ENCODE measurements at places on chromosomes 2 and 18.

GRCh38 chr2:239751679-239752355 is 273.3 kb downstream of the NDUFA10 start:
- DNase-seq, result no peak

GRCh38 chr2:14760169-14760568 is 127.7 kb downstream of the LRATD1 start:
- no peak for DNase-seq

DNA sequence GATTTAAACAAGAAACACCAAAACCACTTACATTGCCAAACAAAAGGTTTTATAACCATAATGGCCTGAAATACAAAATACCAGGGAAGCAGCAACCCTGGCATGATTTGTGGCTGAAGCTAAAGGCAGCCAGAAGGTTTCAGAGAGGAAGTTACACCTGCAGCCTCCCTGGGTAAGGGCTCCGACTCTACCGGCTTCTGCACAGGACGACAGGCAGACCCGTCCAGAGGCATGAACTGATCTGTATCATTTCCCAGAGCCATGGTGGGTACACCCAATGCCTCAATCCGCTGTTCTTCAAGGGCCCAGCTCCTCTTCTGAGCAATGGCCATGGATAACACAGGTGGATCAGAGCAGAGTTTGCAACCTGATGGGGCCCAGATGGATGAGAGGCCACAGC is 71.6 kb downstream of the PXDN start:
- DNase-seq, result no peak

GRCh38 chr18:55732227-55733106 is 144.5 kb upstream of the TCF4 start:
- DNase-seq, result no peak

- no peak for DNase-seq
These were observed 515.2 kb downstream of the ZEB2 start for GRCh38 chr2:144004742-144005141.

GRCh38 chr2:231361701-231362554 is 33.6 kb upstream of the B3GNT7 start:
- DNase-seq, result no peak

DNA sequence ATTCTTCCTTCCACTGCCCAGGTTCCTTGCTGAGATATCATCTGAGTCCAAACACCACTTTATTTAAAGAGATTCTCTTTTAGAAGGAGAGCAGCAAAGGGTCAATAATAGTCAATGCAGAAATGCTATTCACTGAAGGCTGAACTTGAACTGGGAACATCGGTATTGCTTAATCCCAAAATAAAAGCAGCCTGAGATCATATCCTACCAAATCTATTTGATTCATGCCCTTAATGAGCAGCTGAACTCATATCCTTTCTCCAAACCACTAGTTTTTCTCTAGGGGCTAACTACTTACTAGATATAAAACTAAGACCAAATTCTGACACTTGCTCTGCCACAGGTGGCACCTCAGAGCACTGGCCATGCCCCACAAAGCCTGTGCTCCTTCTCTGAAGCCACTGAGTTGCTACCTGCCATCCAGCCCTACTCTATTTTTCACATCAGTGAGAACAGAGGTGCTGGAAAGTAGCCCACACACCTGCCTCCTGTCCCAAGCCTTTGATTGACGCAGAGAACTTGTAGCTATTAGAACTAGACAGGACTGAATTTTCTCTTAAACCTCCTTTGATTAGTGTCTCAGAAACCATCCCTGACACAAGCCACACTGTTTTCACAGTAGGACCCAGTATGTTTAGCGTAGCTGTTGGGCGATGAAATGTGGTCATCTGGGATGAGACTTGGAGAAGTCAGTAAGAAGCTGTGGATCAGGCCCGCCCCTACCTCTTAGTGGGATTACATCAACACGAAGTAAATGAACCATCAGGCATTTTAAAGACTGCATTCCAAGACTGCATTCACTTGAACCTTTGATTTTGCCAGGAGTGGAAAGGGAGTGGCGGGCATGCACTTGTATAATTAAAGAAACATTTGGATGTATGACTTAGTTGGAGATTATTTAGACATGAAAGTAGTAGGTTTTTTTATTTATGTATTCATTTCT is 124.3 kb downstream of the RBMS1 start:
- DNase-seq, result peak; percentile 81

- DNase-seq, result no peak
These were observed 48.0 kb downstream of the NAT8 start for GRCh38 chr2:73594251-73594650.

DNA sequence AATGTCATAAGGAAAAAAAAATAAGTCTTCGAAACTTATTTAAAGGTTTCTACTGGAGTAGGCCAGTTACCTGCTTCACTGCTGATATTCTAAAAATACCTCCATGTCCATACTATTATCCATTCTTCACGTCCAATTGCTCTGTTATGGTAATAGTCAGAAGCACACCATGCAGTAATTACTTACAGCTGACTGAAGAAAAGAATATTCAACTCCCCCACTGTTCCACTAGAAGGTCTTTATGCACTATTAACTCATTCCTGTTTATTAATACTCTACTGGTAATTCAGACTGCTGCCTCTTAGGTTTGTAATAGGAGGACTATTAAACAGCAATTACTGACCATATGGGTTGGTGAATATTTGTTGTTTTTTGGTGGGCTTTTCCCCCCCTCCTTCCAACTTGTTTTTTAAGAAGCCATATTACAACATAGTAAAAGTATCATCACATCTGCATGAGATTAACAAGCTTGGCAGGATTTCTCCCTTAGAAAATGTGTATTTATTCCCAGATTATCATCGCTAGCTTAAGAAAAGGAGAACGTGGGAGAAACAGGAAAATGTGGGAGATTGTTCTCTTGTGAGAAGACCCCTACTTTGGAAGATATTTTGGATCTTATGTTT is 806.4 kb upstream of the FANCL start:
- DNase-seq, result no peak

DNA sequence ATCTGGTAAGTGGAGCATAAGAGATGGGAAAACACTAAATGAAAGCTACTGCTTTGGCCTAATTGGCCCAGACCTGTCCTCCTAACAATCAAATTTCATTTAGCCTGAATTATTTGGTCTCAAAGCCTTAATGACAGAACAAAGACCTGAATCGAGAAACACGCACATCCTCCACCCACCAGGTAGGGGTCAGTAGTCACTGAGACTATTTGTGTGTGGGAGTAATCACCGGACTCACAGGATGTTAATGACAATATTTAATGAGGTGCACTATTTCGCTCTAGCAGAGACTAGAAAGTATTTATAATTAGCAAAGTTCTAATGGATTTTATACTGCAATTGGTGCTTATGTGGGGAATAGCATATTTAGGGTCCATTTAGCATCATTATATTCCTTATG is 68.1 kb downstream of the RBM43 start:
- no peak for DNase-seq

- peak; percentile 12 for DNase-seq
These were observed 539.6 kb downstream of the PID1 start for GRCh38 chr2:228731517-228731916.

DNA sequence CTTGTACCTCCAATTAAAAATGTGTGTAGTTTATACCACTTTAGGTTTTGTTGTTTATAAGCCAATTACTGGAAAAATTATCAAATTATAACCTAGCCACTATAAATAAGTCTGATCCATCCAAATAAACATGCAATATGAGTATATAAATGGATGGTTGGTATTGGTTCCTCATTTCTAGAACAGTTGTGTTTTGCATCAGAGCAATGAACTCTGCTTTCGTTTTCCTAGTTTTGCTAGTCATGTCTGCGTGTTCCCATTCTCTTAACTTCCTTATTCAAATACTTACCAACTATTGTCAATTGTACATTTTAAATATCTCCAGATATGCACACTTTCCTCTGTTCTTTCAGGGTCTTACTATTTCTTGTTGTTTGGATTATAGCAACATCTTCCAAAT is 641.7 kb downstream of the NR4A2 start:
- DNase-seq, result no peak

DNA sequence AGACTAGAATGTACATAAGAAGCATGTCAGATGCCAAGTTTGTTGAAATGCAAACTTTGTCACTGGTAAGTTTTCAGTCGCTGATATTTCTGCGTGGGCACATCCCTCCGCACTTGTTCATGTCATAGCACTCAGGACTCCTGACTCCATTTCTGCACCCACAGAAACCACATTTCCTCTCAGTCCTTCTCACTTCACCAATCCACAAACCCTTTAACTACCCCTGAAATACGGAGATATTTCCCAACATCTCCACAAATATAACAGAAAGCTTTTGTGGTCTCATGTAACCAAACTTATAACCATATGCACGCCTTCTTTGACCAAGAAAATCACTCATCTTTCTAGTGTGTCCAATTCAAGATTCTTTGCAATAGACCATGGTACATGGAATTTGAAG is 276.9 kb upstream of the ERBB4 start:
- DNase-seq, result no peak

GRCh38 chr2:145800151-145801091 is 1280.5 kb upstream of the ZEB2 start:
- no peak for DNase-seq

DNA sequence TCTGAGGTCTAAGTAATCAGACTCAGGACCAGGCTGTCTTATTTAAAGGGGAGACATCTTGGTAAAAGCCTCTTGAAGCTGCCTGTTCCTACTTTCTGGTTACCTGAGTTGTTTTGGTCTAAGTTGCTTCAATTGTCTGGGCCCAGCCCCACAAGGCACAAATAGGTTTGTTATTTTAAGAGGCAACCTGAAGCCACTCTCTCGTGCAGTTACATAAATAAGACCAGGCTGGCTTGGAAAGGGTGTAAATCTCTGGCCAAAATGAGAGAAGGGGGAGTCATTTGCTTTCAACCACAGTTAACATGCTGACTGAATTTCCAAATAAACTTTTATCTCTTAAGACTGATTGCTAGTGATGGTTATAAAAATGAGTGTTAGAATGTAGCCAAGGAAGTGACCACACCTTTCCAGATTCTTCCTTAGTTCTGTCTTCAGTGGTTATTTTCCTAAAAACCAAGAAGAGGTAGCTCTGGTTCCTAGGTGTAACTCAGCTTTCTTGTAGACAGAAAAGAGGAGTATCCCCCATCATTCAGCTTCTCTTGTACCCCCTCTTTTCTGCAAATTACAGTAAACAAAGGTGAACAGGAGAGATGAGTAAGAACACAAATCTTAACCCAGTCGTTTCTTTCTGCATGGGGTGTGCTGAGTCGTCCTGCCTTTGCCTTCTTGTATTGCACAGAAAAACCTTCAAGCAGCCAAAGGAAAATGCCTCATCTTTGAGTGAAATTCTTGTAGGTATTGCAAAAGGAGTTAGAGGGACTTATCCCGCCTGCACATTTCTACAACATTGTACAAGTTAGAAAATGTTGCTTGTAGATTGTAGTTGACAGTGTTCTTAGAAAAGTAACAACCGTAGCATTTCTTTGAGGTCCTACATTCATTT is 161.5 kb upstream of the NT5C1B start:
- DNase-seq, result no peak

- DNase-seq, result no peak
These were observed 194.2 kb upstream of the PKDCC start for GRCh38 chr2:41853427-41854191.

DNA sequence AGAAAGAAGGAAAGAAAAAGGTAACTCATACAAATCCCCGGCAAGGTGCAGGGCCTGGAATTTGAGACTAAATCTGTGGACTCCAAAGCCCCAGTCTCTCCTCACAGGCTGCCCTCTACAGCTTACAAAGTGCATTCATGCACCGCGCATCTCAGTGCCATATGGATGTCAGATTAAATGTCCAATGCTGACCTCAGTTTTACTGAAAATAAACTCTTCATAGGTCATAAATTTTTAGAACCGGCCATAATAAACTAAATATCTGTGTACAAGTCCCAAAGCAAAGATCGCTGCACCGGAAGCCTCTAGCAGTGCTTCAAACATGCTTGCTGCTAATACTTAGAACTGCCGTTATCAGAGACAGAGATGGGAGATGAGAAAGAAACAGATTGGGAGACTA is 17.7 kb downstream of the ST6GAL2 start:
- DNase-seq, result no peak

DNA sequence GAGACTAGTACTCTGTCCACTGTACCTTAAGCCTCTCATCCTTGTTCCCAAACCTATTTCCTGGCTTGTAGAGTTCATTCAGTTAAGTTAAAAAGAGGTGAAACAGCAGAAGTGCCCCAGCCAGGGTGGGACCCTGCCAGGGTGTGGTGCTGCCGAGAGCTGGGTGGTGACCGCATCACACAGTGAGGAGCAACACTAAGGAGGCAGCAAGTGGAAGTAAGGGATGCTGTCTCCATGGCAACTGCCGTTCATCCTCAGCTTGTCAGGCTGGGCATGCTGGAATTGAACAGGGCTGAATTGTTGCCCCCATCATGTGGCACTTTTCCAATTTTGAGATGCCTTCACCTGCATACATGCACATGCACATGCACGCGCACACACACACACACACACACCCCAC is 77.0 kb downstream of the VSNL1 start:
- no peak for DNase-seq

GRCh38 chr18:34098109-34098508 is 126.6 kb downstream of the NOL4 start:
- DNase-seq, result no peak

DNA sequence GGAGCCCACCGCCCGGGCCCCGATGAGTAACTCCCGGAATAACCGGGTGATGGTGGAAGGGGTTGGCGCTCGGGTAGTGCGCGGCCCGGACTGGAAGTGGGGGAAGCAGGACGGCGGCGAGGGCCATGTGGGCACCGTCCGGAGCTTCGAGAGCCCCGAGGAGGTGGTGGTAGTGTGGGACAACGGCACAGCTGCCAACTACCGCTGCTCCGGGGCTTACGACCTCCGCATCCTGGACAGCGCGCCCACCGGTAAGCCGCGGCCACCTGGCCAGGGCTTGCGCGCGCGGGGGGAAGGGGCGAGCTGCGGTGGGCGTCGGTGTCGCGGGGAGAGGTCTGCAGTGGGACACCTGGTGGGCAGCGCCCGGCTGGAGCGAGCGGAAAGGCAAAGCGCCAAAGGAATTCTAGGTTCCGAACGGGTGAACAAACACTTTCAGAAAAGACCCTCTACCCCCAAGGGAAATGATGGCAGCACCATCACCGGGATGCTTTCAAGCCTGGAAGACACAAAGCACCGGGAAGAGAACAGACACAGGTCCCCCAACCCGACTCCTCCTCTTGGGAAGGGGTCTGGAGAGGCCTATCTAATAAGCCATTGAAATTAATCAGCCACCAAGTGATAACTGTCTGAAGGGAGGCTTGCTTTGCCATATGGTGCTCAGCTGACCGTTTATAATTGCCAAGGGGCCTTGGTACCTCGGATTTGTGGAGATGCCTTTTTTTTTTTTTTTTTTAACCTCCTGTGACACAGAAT is 1.1 kb downstream of the MIB1 start:
- no peak for DNase-seq

All from AG09319 (cell line).